Activated naive CD4-positive, alpha-beta T cell treated with anti-CD3 and anti-CD28 coated beads, Interleukin-2, amount 10 ng/mL, durations not matched to agents 7 days and 5 days (primary cell): ENCODE measurements at places on chromosomes 2 and 18.

DNA sequence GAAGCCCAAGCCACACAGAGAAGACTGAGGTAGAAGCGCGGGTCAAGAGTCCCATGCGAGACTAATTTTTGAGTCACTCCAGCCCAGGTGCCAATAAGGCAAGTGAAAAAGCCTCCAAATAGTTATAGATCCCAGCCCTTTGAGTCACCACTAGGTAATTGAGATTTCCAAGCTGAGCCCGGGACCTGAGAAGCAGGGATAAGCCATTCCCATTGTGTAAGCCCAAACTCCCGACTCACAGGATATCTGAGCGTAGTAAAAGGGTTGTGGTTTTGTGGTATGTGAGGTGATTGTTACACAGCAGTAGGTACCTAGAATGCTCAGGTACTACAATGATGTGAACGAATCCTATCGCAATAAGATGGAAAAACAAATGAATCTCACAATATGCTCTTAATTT, 560.7 kb downstream of the DSC3 start:
- no peak for DNase-seq

- DNase-seq, result no peak
These were observed 43.5 kb downstream of the GORASP2 start for GRCh38 chr2:170972296-170973224.

DNA sequence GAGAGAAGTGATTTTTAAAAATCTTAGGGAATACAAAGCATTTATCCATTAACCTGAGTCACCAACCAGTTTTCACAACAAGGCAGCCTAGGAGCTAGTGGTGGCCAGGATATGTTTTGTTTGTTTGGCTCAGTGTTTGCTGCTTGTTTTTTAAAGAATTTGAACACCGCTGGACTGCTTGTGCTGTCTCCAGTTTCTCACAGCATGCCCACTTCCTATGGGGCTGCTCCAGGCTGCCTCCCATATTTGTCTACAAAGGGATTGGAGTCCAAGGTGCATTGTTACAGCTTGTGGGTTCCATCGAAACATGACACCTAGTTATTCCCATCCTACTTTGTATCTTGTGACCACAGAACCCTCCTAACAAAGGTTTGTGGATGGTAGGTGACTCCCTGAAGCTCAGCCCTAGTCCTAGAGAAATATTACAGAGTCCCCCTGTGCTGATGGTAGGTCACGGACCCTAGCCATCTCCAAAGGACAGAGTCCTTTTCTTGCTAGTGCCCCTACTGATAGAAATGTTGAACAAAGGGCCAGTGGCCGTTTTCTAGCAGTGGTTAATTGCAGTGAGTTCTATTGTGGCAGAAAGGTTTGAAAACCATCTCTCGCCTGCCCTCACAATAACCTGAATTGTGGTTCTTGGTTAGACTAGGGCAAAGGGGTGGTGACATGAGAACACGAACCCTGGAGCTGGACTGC, 23.2 kb downstream of the GPR39 start:
- no peak for DNase-seq

DNA sequence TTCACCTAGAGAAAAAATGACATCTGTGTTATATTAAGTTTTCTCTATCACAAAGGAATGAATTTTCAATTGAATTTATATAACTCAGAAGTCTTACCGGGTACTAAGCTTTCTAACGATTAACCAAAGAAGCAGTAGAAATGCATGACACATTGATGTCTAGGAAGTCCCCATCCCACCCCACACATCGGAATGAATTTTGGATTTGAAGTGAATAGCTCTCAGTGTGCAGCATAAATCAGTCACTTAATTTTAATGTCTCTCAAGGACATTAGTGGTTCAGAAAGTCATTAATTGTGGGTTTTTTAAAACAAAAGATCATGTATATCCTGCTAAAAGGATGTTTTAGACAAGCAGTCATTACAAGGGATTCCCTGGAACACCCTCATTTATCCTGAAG, 141.4 kb upstream of the PIEZO2 start:
- no peak for DNase-seq

DNA sequence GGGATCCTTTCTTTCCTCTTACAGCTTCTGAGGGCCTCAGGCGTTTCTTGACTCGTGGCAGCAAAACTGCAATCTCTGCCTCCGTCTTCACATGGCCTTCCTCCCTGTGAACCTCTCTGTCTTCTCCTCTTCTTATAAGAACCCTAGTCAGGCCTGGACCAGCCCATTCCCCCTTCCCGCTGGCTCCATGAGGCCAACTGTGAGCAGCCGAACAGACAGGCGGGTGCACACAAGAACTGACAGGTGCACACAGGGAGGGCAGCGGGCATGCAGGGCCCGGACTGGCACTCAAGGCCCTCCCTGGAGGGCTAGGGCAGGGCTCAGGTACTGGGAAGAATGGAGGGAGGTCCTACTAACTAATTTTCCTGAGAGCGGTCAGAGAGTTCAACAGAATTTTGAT, 92.4 kb upstream of the DAPL1 start:
- no peak for DNase-seq

- DNase-seq, result no peak
These were observed 15.2 kb downstream of the R3HDM1 start for GRCh38 chr2:135546436-135546835.
